ENCODE measurements at places on chromosomes 6 and 20. TPM values are rescaled to one million over a fixed set of nuclear protein-coding genes. Genes with fewer than 3 reads are reported as not detected.
A peak's percentile ranks its signal among the peaks of the same experiment; 100 is the strongest.

GRCh38 chr6:92468066-92468465, 951.3 kb downstream of the EPHA7 start:
- DNase-seq: no peak

Gene BTBD3
- total RNA-seq: 2.0 TPM

- DNase-seq: peak; percentile 6
Observed at GRCh38 chr20:32978009-32978335, 26.3 kb downstream of the SUN5 start.

DNA sequence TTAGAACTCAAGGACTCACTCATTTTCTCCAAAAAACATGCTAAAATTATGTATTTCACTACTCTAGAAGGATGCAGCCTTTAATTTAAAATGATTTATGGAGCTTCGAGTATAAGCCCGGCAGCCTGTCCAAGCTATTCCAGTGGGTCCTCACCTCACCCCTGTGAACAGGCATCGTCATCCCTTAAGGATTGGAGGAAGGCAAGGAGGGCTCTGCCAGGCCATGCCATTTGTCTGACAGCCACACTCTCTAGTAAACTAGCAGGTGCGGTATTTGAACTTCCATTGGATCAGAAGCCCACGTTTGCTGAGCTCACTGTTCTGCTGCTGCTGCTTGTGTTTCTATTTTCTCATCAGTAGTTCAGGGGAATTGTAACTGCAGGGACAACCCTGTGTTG, 39.8 kb upstream of the NAA20 start:
- no peak for DNase-seq

DNA sequence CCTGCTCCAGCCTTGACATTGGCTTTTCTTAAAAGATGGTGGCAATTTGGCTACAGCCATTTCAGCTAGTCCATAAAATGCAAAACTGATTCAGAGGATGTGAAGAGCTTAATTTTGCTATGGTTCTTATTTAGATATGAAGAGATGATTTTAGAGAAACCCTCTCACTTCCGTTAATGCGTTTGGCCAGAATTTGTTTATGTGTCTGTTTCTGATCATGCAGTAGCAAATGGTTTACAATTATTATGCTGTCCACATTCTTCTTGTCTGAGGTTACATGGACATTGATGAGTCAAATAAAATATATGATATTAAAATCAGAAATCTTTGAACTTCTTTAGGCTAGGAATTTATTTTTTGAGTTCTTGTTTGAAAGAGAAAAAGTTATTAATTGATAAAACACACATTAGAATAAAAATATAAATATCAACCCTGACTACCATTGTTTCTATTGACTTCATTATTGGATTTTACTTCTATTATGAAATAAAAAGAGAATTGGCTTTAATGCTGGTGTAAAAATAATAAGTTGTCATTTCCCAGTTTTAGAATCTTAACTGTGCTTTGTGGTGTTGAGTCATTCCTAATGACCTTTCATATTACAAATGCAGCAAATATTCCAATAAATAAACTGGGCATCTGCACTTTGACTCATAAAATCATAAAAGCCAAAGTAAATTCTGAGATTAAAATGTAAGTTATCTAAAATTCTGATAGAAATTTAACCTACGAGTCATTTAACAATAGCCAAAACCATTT, 1286.0 kb upstream of the GJE1 start:
- DNase-seq: no peak

Gene SRMS
- not detected for total RNA-seq

DNA sequence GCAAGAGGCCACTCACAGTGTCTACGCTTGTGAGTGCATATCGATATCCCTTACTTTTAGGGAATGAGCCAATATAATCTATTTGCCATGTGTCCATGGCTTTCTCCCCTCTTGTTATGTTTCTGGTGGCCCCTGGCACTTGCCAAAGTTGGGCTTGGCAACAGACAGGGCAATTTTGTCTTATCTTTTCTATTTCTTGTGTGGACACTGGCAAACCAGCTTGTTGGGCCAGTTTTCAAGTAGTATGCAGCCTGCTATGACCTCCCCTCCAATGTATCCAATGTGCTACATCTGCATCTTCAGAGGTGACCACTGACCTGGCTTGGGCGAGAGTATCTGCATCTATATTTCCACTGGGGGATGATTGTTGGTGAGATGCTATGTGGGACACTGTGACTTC, 29.2 kb downstream of the GSTA2 start:
- DNase-seq: no peak

Gene CFAP61
- total RNA-seq: not detected

- no peak for DNase-seq
Observed at GRCh38 chr20:12740647-12741046, 268.1 kb upstream of the SPTLC3 start.

Gene GRIK2
- not detected for total RNA-seq

Gene TMEM74B
- total RNA-seq: 1.3 TPM

DNA sequence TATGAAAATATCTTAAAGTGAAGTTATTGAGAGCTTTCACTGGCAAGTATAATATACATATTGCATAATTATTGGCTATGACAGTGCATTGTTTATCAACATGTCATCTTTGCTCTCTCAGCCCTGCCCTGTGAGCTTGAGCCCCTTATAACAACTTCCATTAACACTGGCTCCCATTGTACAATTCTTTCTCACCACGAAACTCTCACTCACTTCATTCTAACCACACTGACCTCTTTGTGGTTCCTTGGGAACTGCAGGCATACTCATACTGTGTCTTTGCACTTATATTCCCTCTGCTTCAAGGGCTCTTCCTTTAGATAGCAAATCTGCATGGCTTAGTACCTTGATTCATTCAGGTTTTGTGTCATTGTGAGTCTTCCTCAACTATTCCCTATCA, 411.8 kb downstream of the CDKAL1 start:
- no peak for DNase-seq

DNA sequence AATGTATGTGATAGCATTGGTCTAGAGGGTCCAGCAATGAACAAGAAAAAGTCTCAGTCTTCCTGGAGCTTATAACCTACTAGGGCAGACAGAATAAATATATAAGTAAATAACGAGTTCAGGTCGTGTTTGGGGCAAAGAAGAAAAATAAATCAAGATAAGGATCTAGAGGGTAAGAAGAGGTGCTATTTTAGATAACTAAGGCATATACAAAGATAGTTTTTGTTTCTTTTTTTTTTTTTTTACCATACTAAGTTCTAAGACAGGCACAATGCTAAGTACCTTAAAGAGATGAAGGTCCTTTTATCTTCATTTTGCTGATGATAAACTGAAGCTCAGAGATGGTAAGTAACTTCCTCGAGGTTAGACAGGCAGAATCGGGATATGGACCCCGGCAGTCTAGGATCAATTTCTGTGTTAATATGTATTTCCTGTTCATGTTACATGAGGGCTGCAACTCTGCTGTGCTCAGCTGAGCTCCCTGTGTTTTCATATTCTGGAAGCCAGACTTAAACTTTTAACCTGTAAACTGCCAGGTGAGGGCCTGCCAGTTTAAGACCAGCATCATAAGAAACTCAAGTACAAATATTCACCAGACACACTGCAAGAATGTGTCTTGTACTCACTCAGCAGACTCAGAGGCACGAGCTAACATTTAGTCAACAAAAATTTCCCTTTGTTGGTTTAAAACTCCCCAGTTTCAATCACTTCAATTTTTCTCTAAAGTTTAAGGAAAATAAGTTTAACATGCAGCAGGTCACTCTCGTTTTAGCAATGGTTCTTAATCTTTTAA, 23.3 kb downstream of the SESN1 start:
- DNase-seq: no peak

Gene C20orf144
- 0.26 TPM for total RNA-seq

Gene MARCKS
- 0.15 TPM for total RNA-seq

Gene HLA-F
- total RNA-seq: 270 TPM

GRCh38 chr6:54085541-54085940, 25.7 kb upstream of the MLIP start:
- DNase-seq: no peak

Gene NECAB3
- total RNA-seq: 22.7 TPM

GRCh38 chr6:135722679-135723078, 128.8 kb upstream of the PDE7B start:
- DNase-seq: peak; percentile 16

Measured in activated CD4-positive, alpha-beta memory T cell treated with anti-CD3 and anti-CD28 coated beads for 36 hours (primary cell).